ENCODE measurements at places on chromosomes 7 and 10.
A peak's percentile ranks its signal among the peaks of the same experiment; 100 is the strongest.

- H3K4me3 ChIP-seq = no peak overlapping the region
- H3K4me1 ChIP-seq = peaks cover 5% of the 10 kb centered on the region
- no peaks in the 10 kb centered on the region for H3K27me3 ChIP-seq
Measured at GRCh38 chr10:30228417-30229036, 120.6 kb downstream of the MTPAP start.

- no peaks in the 10 kb centered on the region for H3K36me3 ChIP-seq
- DNase-seq = no peak
- H3K4me3 ChIP-seq = no peak overlapping the region
- H3K27ac ChIP-seq = no peak overlapping the region
- H3K27me3 ChIP-seq = peaks cover 6% of the 10 kb centered on the region
- H3K4me1 ChIP-seq = no peaks in the 10 kb centered on the region
Measured at GRCh38 chr10:98516352-98516751, 69.6 kb upstream of the HPS1 start.

DNA sequence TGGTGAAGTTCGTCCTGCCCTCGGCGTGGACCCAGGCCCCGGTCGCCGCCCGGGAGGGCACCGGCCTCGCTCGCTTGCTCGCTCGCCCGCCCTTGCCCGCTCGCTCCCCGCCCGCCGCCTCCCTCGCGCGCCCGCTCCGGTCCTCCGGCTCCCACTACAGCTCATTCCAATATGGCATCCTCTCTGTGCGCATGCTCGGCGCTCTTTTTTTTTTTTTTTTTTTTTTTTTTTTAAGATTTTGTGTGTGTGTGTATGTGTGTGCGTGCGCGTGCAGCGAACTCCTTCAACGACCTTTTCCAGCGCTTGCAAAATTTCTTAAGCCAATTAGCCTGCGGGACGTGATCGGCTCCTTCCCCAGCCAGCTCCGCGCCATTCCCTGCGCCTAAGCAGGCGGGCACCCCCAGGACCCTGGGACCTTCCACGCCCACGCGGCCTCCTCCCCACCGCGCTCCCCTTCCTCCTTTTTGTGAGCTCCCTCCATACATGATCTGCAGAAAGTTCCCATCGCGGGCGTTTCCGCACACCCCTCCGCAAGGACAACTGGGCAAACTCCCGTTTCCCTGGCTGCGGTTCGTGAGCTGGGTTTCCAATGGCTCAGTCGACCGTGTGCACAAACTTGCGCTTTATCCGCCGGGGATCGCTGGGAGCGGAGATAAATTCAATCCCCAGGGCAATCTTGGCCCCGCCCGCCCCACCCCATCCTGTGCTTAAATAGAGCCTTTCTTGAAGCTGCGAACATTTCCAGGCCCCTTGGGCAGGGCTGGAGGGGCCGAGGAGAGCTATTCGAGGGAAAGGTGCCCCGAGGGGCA is at the start of gene SFMBT2:
Gene SFMBT2 (minus strand): TSS at position 173 of the 809 bp plus-strand sequence. CDS start 29,136 bp downstream, outside the sequence.
- H3K27ac ChIP-seq = peak within 1 kb of the TSS; percentile 84
- no peaks in the 10 kb centered on the region for H3K36me3 ChIP-seq
- H3K27me3 ChIP-seq = no peaks in the 10 kb centered on the region
- peak; percentile 56 for DNase-seq

- H3K27ac ChIP-seq = no peak overlapping the region
- H3K4me1 ChIP-seq = no peaks in the 10 kb centered on the region
- H3K36me3 ChIP-seq = no peaks in the 10 kb centered on the region
- H3K4me3 ChIP-seq = no peak overlapping the region
- H3K27me3 ChIP-seq = no peaks in the 10 kb centered on the region
- DNase-seq = no peak
Measured at GRCh38 chr7:136229790-136230189, 252.6 kb upstream of the MTPN start.

GRCh38 chr10:90418869-90419652 is 438.8 kb downstream of the HTR7 start:
- no peaks in the 10 kb centered on the region for H3K4me1 ChIP-seq
- no peaks in the 10 kb centered on the region for H3K27me3 ChIP-seq
- no peak overlapping the region for H3K27ac ChIP-seq
- no peak for DNase-seq
- no peak overlapping the region for H3K4me3 ChIP-seq

DNA sequence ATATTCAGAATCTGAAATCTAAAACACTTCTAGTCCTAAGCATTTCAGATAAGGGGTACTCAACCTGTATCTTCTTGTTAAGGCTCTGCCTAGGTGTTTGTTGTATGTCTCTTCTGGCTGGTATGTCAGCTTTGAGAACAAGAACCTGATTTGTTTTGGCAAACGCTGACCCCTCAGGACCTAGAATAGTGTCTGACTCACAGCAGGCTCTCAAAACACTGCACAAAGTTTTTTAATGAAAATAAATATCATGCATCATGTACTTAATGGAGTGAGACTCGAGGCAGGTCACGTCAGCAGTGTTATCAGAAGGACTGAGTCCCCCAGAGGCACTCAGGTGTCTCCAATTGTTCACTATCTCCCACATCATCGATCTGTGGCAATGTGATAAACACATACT is 99.1 kb downstream of the GLI3 start:
- no peak overlapping the region for H3K4me3 ChIP-seq
- no peaks in the 10 kb centered on the region for H3K4me1 ChIP-seq
- H3K27me3 ChIP-seq = no peaks in the 10 kb centered on the region
- no peaks in the 10 kb centered on the region for H3K36me3 ChIP-seq

GRCh38 chr7:155358066-155358947 is 60.6 kb downstream of the INSIG1 start:
- H3K27ac ChIP-seq = no peak overlapping the region
- H3K4me1 ChIP-seq = no peaks in the 10 kb centered on the region
- H3K27me3 ChIP-seq = peaks cover 6% of the 10 kb centered on the region
- H3K36me3 ChIP-seq = no peaks in the 10 kb centered on the region
- no peak for DNase-seq

GRCh38 chr7:99559175-99559915 is 903 bp downstream of the ZNF655 start:
- peaks cover 35% of the 10 kb centered on the region for H3K36me3 ChIP-seq
- H3K27ac ChIP-seq = peak overlapping the region; percentile 98
- peak overlapping the region; percentile 86 for H3K4me3 ChIP-seq
- H3K4me1 ChIP-seq = peaks cover 33% of the 10 kb centered on the region

- no peaks in the 10 kb centered on the region for H3K4me1 ChIP-seq
- DNase-seq = no peak
- no peak overlapping the region for H3K4me3 ChIP-seq
- H3K36me3 ChIP-seq = no peaks in the 10 kb centered on the region
Measured at GRCh38 chr7:102321351-102322201, 34.7 kb downstream of the SPDYE6 start.

DNA sequence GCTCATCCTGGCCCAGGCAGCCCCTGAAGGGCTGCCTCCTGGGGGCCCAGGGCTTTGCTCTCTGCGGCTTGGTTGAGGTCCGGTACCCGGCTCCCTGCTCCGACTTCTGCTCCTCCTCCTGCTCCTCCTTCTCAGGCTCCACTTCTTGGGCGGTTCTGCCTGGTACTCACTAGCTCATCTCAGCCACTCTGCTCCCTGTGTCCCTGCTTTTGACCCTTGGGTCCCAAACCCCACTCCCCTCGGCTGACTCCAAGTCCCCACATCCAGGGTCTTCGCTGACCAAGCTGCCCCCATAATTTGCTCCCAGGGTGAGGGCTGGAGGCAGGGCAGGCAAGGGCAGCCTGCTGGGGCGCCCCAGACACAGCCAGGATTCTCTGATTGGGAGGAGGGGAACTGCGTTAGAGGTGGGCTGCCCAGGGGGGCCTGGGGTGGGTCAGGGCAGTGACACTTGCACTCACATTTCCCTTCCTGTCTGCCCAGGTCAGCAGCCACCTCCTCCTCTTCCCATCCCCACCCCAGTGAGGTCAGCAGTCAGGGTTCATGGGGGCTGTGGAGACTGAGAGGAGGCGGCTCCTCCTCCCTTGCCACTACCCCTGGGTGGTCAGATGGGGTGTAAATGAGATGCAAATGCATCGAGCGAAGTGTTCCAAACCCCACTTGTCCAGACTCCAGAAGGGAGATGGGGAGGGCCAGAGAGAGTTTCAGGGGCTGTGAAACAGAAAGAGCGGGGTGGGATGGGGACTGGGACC is 2.2 kb downstream of the SMARCD3 start:
- no peak overlapping the region for H3K27ac ChIP-seq
- peaks cover 49% of the 10 kb centered on the region for H3K4me1 ChIP-seq
- peaks cover 35% of the 10 kb centered on the region for H3K27me3 ChIP-seq
- no peak overlapping the region for H3K4me3 ChIP-seq

GRCh38 chr10:32893434-32893833 is 64.6 kb downstream of the ITGB1 start:
- no peaks in the 10 kb centered on the region for H3K4me1 ChIP-seq
- H3K36me3 ChIP-seq = peaks cover 4% of the 10 kb centered on the region
- H3K27me3 ChIP-seq = no peaks in the 10 kb centered on the region
- H3K27ac ChIP-seq = no peak overlapping the region
- DNase-seq = no peak

- no peak overlapping the region for H3K27ac ChIP-seq
- H3K4me1 ChIP-seq = no peaks in the 10 kb centered on the region
- H3K27me3 ChIP-seq = no peaks in the 10 kb centered on the region
- DNase-seq = no peak
Measured at GRCh38 chr10:50796693-50797092, 57.0 kb downstream of the ASAH2B start.

DNA sequence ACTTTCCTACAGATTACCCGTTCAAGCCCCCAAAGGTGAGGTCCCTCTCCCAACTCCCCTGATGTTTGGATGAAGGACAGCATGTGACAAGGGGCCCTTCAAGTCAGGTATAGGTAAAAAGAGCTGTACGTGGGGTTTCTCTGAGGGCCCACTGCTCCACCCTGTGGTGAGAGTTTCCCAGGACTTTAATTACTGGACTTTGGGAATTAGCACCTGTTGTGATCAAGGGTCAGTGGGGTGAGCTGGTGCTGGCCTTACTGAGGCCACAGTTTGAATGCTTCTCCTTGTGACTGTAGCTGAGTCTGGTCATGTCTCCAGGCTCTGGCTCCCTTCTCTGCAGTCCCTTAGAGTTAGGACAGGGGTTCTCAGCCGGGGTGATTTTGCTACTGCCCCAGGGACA is 16.8 kb downstream of the UBE2D4 start:
- no peaks in the 10 kb centered on the region for H3K36me3 ChIP-seq
- no peaks in the 10 kb centered on the region for H3K27me3 ChIP-seq

DNA sequence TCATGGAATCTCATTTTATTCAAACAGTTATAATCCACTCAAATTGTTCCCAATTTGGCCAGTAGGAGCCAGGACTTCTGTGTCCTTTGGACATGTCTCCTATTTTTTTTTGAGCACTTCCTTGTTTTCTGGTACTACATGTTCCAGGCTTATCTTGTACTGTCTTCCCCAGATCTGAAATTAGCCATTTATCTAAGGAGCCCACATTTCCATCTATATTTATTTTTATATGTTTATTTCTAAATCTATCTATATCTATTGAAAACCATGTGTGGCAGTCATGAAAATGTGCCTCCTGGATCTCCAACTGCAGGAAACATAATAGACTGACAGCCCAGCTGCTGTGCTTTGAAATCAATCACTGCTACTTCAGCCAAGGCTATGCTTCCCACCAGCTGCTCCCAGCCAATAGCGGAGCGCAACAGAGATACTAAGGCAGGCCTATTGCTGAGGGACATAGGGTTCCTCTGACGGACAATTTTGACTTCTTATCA is 147.1 kb downstream of the LRRC4 start:
- H3K4me1 ChIP-seq = no peaks in the 10 kb centered on the region
- DNase-seq = no peak
- peaks cover 4% of the 10 kb centered on the region for H3K36me3 ChIP-seq
- no peaks in the 10 kb centered on the region for H3K27me3 ChIP-seq
- H3K27ac ChIP-seq = no peak overlapping the region

DNA sequence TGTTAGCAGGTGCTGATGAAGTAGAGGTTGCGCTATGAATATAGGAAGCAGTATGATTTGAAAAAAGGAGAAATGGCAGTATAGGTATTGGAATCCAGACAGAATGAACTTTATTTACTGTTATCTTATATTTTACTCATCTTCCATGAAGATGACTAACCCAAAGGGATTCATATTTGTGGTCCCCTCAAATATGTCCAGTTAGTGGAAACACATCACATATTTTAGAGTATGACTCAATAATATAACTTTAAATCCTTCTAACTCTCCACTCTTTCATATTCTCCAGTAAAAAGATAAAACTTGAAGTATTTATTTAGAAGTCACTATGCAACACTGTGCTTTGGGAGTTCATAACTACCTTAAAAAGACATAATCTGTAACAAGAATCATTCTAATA is 286.5 kb upstream of the LRRTM3 start:
- DNase-seq = no peak
- no peaks in the 10 kb centered on the region for H3K4me1 ChIP-seq
- H3K4me3 ChIP-seq = no peak overlapping the region
- no peaks in the 10 kb centered on the region for H3K27me3 ChIP-seq
- no peaks in the 10 kb centered on the region for H3K36me3 ChIP-seq

GRCh38 chr7:31488562-31489203 is 25.2 kb upstream of the ITPRID1 start:
- no peak overlapping the region for H3K4me3 ChIP-seq
- no peak overlapping the region for H3K27ac ChIP-seq
- no peaks in the 10 kb centered on the region for H3K27me3 ChIP-seq
- no peak for DNase-seq

- H3K36me3 ChIP-seq = no peaks in the 10 kb centered on the region
- no peak for DNase-seq
- H3K27ac ChIP-seq = no peak overlapping the region
Measured at GRCh38 chr10:132497861-132498561, 39.6 kb upstream of the INPP5A start.

- no peak overlapping the region for H3K4me3 ChIP-seq
- H3K27me3 ChIP-seq = peaks cover 6% of the 10 kb centered on the region
- no peaks in the 10 kb centered on the region for H3K36me3 ChIP-seq
- no peak for DNase-seq
Measured at GRCh38 chr10:22365644-22366434, 20.5 kb downstream of the SPAG6 start.

DNA sequence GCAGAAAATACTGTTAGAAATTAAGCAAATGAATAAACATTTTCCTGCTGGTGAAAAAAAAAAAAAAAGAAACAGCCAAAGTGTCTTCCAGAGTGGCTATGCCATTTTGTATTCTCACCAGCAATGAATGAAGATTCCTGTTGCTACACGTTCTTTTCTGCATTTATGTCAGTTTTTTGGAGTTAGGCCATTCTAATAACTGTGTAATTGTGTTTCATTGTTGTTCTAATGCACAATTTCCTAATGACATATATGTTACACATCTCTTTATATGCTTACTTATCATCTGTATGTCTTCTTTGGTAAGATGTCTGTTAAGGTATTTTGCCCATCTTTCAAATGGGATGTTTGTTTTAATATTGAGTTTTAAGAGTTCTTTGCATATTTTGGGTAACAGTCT is 213.7 kb downstream of the ITGB1 start:
- DNase-seq = no peak
- H3K27ac ChIP-seq = no peak overlapping the region
- H3K36me3 ChIP-seq = no peaks in the 10 kb centered on the region

Data from CD8-positive, alpha-beta memory T cell (primary cell).